Activated naive CD4-positive, alpha-beta T cell treated with anti-CD3 and anti-CD28 coated beads, Interleukin-2, amount 50 U/mL, for 16 hours (primary cell): ENCODE measurements at places on chromosomes 16 and 17.

GRCh38 chr16:68445458-68445857, 2.9 kb downstream of the SMPD3 start:
- DNase-seq: no peak

DNA sequence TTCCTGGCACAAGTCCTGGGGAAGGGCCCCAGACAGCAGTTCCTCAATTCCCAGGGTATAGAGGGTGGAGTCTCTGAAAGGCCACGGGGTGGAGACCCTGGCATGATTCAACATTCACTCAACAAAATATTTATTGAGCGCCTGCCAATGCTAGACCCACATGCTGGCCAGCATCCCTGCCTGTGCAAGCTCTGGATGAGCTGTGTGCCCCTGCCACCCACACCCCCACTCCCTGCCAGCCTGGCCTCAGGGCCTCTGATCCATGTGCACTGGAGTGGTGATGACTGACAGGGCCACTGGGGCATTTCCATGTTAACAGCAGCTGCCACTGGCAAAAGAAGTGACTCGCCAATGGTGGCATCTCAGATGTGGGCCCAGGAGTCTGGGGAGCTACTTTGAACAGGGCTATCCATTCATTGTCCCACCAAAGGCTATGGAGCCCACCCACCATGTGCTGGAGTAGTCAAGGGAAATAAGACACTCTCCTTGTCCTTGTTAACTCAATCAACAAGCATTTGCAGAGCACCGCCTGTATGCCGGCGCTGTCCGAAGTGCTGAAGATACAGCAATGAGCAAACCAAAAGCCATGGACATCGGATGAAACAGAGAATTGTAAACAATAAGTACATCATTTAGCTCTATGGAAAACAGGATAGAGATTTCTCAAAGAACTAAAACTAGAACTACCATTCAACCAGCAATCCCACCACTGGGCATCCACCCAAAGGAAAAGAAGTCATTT, 3.0 kb upstream of the PRSS22 start:
- no peak for DNase-seq

DNA sequence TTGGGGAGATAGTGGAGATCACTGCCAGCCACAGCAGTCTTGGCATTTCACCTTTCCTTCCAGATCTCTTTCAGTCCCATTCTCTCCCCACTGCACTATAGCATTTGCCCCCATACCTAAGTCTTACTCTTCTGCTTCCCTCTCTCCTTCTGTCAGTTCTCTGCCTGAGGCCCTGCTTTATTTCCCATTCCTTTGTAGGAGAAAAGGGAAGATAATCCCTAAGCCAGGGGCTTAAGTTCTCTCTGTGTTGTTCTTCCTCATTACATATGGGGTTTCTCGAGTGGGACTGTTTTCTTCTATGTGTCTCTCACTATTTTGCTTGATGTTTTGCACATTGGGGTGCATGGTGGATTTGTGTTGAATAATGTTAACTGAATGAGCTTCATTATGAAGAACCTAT, 6.4 kb downstream of the KDM6B start:
- DNase-seq: no peak

DNA sequence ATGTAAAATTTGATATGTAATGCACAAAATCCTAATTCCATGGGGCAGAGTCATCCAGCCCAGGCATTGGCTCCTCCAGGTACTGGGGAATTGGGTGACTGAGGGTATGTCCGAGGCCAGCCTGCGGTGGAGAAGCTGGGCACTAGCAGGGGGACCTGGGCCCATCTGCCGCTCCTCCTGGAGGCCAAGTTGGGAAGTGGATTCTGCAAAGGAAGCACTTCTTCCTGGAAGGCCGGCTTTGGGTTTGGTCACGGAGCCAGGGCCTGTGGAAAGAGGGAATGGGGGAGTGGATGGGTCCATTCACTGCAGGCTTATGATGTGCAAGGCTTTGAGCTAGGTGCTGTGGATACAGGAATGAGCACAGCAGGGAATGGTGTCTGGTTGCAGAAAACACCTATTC, 85.8 kb downstream of the GNAO1 start:
- DNase-seq: no peak

GRCh38 chr16:28053461-28053860, 10.1 kb downstream of the GSG1L start:
- no peak for DNase-seq

GRCh38 chr16:35691057-35691456, 2231.6 kb downstream of the TP53TG3F start:
- no peak for DNase-seq

- DNase-seq: no peak
Observed at GRCh38 chr16:22016927-22017326, 9.0 kb downstream of the MOSMO start.

GRCh38 chr17:65886315-65887245, 305.4 kb downstream of the CEP112 start:
- DNase-seq: no peak
